Stimulated activated CD8-positive, alpha-beta memory T cell treated with anti-CD3 and anti-CD28 coated beads, Interleukin-15, amount 100 ng/mL, for 48 hours (primary cell): ENCODE measurements at places on chromosomes 16 and 17.

DNA sequence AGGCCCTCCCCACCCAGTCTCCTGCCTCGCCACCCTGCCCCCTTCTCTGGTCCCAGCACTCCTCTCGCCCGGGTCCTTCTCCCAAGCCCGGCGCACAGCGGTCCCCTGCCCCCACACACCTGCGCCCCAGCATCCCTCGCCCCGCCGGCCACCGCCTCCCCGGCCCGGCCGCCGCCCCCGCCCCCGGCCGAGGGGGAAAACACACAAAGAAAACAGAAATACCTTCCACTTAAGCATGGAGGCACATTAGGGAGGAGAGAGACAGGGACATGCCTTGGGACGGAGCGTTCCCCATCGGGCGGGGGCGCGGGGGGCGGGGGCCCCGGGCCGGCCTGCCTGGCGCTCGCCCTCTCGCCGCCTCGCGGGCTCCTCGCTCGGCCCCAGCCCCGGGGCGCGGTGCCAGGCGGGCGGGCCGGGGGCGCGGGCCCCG, 326 bp downstream of the SRCIN1 start:
- DNase-seq: no peak

DNA sequence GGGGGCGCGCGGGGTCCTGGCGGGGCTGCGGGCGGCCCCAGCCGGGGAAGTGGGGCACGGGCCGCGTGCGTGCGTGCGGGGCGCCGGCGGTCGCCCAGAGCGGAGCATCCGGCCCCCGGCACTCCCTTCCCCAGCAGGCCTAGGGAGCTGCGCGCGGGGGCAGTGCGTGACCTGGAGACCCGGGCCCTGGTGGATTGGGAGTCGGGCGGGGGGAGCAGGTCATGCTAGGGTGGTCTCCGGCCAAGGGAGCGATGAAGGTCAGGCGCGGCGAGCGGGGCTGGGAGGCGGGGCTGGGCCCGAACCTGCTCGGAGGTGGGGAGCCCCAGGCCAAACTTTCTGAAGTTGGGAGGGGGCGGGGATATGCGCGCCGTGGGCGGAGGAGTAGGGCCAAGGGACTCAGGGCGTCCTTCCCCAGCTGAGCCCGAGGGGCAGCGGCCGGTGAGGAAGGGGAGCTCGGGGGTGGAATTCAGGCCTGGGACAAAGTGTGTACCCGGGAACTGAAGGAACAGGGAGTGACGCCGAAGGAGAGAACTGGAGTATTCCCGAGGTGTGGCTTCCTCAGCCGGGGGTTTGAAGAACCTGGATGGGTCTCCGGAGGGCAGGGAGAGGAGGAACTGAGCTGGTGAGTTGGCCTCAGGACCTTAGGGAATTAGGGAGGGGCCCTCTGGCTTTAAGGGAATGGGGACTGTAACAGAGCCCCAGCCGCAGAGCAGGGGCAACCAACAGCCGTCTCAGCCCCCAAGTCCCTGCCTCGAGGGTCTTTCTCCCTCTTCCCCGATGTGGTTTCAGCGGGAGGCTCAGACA, 589 bp downstream of the XYLT2 start:
- DNase-seq: peak; percentile 37

- no peak for DNase-seq
Observed at GRCh38 chr17:83125515-83126274, 46.3 kb downstream of the METRNL start.

DNA sequence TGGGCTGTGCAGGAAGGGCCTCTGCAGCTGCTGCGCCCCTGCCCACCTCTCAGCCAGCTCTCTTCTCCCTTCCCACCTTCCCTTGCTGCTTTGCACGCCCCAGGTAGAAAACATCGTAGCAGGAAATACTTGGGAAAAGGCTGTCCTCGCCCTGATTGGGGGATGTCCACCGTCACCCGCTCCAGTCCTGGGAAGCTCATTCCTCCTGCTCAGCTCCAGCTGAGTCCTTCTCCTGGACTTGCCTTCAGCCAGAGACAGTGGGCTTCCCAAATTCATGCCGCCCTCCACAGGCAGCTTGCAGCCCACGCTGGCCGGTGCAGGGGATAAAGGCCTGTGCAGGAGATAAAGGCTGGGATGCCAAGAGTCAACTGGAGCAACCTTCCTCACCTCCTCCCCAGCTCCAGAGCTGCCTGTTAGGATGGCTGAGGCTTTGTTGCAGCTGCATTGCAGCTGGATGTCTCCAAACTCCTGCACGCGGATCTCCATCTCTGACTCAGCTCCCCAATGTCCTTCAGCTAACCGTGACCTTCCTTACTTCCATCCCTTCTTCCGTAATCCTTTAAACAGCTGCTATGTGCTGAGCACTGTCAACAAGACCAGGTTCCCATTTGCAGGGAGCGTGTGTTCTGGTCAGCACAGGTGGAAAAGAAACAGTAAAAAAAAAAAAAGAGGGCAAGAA, 402.0 kb upstream of the TNRC6C start:
- DNase-seq: no peak

- DNase-seq: no peak
Observed at GRCh38 chr17:4574448-4575045, 9.8 kb upstream of the SMTNL2 start.

- DNase-seq: no peak
Observed at GRCh38 chr17:43051969-43052368, 26.9 kb downstream of the RND2 start.

- no peak for DNase-seq
Observed at GRCh38 chr16:693766-694165, 3.6 kb upstream of the WDR24 start.
